ENCODE measurements at places on chromosomes 2 and 18.

DNA sequence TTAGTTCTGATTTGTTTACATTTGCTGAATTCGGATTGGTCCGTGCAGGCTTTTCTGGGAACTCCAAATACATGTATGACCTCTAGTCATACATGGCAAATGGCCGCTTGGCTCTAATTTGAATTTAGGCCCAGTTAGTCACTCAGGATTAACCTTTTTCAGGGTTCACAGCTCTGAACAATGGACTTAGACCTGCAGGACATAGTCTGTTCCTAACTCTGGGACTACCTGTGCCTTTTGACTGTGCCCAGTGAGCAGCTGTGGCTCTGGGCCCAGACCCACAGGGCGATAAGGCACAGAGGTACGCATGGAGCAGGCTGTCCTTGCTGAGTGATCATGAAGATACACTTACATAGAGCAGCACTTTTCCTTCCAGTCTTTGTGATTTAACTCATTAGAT lies 28.5 kb downstream of the IL37 start:
- no peak for DNase-seq

GRCh38 chr18:39529358-39529757 lies 1963.8 kb upstream of the CELF4 start:
- no peak for DNase-seq

DNA sequence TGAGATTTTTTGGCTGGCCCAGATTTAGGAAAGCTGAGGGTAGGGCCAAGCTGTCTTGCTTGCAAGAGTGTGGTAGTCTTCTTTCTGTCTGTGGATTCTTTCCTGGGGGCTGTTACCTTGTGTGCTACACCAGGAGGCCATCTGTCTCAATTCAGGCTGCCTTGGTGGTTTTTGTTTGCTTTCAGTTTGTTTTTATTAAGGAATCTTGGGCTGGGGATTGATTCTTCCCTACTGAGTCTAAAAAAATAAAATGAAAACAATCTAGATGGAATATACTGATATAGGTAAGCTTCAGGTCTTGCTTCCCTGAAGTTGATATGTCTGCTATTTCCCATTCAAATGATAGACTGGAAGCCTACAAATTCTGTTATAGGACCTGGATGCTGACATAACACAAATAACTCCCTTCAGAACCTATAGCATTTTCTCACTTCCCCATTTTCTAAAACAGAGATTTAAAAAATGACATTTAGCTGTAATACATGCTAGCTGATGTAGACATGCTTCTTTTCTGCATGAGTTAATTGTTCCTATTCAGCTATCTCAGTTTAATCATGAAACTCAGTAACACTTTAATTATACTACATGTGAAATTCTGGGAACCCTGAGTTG lies 5.3 kb downstream of the LHCGR start:
- no peak for DNase-seq

DNA sequence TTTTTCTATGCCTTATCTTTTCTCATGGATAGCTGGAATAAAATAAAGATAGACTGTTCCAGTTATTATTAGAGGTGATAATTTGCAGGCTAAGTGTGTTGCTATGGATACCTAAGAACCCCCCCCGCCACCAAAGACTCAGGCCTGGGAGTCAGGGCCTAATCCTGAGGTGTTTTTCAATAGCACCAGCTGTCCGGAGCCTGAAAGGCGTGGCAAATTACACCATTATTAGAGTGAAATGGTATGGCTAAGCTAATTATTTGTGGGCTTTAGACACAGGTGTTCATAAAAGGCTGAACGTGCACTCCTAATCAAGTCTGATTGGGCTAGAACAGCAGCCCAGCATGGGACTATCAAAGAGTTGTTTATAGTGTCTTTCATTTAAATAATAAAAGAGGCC lies 293.2 kb upstream of the DCC start:
- DNase-seq = no peak

GRCh38 chr2:211903961-211904360 lies 634.6 kb downstream of the ERBB4 start:
- DNase-seq = no peak

- DNase-seq = no peak
These were observed 37.4 kb downstream of the RNF144A start for GRCh38 chr2:6954586-6954985.

DNA sequence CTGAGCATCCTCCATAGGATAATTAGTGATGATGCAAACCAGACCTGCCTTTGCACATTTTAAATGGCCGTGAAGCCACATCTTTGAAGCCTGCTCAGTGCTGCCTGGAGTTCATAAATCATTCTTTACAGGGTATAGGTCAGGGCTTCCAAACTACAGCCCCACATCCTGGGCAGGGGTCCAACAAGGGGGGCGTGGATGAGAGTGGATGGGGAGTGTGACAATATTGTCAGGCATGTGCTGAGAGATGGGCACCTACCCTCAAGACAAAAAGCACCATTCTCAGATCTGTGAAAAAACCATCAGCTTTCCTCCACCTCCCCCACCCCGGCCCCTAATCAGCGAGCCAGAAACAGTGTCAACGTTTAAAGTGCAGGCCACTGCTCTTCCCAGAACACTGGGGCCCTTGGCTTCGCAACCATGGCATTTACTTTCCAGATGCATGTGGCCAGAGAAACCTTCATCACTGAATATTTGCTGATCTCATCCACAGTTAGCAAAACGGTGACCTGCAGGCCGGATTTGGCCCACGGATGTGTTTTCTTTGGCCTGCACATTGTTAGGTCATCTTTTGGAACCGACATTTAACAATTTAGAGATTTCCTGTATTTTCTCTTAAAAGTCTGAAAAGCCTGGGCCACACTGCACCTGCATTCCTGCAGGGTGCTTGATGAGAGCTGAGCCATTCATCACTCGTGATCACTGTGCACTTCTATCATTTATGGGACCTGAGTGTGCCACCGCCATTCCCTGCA lies 130.7 kb downstream of the ANKRD44 start:
- DNase-seq = no peak

DNA sequence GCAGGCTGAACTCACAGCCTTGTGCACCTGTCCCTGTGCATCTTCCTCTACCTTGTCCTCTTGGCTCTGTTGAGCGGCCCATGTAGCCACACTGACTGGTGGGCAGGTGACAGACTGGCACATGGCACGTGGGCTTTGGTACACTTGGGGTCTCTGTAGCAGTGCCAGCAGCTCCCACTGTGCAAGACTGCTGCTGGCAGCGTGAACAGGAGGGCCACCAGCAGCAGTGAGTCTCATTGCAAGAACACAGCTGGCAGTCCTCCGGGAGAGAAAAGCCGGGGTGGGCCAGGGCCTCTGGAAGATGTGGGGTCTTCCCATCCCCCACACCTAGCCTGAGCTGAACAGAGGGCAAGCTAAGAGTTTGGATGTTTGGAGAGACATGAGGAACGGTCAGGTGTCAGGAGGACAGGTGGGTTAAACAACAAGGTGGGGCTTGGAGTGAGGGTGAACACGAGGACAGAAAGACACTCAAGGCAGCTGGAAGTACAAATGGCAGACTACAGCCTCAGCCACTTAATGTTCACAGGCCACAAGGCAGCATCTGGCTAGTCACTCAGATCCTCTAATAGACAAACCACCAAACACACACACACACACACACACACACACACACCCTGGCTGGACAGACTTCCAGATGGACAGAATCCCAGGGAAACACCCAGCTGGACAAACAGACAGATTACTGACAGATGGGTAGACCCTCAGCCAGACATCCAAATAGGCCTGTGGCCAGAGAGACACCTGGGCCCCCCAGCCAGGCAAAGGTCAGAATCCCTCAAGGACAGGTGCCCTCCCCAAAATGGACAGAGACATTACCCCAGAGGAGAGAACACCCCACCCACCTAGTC lies 2.3 kb upstream of the PTPN18 start:
- no peak for DNase-seq
